Stimulated activated CD4-positive, alpha-beta T cell treated with anti-CD3 and anti-CD28 coated beads, Interleukin-12 subunit alpha, Interleukin-12 subunit beta, amount 100 ng/mL, for 4 hours (primary cell): ENCODE measurements at places on chromosomes 16 and 17.

DNA sequence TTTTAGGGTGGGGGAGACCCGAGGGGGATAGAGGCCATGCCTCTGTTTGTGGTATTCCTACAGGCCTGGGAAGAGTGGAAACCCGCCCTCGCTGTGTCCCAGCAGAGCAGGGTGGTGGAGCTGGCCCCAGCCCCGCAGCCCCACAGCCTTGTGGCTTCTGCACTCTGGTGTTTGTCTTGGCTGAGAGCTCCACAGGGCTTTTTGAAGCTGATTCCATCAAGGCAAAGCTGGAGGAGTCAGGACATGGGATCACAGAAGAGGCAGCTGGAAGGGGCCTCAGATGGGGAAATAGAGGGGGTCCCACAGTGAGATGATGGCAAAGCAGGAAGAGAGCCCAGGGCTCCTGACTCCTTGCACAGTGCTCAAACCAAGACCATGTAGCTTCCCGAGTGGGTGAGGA lies 5.0 kb upstream of the WFIKKN2 start:
- DNase-seq = no peak

- DNase-seq = no peak
Observed at GRCh38 chr17:28141313-28141712, 98.8 kb downstream of the NLK start.

DNA sequence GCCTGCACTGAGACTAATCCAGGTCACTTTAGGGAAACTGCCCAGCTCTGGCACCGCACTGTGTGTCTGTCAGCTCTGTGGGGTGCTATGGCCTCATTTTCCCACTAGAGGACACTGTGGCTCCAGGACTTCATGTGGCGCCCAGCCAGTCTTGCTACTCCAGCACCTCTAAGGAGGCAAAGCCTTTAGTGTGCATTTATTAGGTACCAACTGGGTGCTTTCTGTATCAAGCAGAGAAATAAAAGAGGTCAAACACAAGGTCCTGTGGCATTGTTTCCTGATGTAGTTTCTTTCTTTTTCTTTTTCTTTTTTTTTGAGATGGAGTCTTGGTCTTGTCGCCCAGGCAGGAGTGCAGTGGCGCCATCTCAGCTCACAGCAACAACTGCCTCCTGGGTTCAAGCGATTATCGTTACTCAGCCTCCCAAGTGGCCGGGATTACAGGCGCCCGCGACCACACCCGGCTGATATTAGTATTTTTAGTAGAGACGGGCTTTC lies 12.5 kb upstream of the RHBDL3 start:
- peak; percentile 61 for DNase-seq

GRCh38 chr16:56734429-56734828 lies 4.5 kb downstream of the NUP93 start:
- DNase-seq = no peak

GRCh38 chr17:63446753-63447470 lies 806 bp upstream of the CYB561 start:
- DNase-seq = peak; percentile 50

- no peak for DNase-seq
Observed at GRCh38 chr17:78302478-78302877, 57.4 kb downstream of the SOCS3 start.

- DNase-seq = no peak
Observed at GRCh38 chr17:78034429-78035091, 76.1 kb downstream of the TNRC6C start.

- DNase-seq = no peak
Observed at GRCh38 chr17:82121660-82122629, 23.9 kb upstream of the FASN start.

DNA sequence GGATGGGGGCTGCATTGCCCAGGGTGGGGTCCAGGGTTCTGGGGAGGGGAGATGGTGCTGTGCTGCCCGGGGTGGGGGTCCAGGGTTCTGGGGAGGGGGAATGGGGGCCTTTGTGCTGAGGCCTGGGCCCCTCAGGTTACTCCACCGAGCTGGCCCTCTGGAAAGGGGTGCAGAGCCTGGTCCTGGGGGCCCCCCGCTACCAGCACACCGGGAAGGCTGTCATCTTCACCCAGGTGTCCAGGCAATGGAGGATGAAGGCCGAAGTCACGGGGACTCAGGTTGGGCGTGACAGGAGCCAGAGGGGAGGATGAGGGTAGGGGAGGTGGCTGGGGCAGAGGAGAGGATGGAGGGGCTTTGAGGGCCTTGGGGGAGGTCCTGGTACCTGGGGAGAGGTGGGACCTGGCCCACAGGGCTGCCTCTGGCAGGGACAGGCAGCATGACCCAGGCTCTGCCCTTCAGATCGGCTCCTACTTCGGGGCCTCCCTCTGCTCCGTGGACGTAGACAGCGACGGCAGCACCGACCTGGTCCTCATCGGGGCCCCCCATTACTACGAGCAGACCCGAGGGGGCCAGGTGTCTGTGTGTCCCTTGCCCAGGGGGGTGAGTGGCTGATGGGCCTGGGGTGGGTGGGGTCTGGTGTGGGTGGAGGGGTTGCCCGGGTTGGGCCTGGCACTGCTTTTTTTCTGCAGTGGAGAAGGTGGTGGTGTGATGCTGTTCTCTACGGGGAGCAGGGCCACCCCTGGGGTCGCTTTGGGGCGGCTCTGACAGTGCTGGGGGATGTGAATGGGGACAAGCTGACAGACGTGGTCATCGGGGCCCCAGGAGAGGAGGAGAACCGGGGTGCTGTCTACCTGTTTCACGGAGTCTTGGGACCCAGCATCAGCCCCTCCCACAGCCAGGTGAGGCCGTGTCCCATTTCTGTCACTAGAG lies 7.8 kb downstream of the ITGAX start:
- no peak for DNase-seq

GRCh38 chr16:24062270-24062817 lies 193.8 kb upstream of the CACNG3 start:
- no peak for DNase-seq

GRCh38 chr16:77585379-77586251 lies 136.7 kb upstream of the NUDT7 start:
- no peak for DNase-seq

- no peak for DNase-seq
Observed at GRCh38 chr17:18020971-18021370, 18.0 kb downstream of the ATPAF2 start.

- no peak for DNase-seq
Observed at GRCh38 chr17:43702637-43703036, 40.9 kb upstream of the MEOX1 start.

GRCh38 chr16:89200850-89201411 lies 594 bp upstream of the SLC22A31 start:
- DNase-seq = no peak

DNA sequence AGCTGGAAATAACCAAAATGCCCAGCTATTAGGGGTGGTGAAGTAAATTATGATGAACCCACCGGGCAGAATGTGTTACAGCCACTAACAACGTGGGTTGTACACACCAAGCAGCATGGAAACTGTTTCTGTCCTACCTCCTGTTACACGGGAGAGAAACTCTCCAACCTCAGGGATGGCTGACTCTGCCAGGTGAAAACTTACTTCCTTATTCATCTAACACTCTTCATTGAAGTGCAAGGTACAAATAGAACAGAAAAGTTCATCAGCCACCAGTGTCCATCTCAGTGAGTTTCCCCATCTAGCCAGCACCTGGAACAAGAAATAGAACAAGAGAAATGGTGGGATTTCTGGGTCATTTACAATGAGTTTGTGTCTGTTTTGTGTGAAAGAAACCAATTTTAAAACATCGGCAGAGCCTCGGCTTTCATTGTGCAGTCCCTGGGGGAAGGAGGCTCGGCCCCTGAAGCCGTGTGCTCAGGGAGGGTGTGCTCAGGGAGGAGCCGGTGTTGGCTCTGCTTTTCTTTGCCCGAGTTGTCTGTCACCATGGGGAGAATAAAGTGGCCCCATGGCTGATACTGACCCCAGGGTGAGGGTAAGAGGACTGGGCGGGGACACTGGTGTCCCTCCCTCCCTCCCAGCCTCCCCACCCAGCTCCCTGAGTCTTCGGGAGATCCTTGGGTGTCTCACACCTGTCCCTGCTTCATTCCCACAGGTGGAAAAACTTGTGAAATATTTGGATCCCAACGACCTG lies 39.8 kb downstream of the RAB11FIP4 start:
- DNase-seq = no peak

DNA sequence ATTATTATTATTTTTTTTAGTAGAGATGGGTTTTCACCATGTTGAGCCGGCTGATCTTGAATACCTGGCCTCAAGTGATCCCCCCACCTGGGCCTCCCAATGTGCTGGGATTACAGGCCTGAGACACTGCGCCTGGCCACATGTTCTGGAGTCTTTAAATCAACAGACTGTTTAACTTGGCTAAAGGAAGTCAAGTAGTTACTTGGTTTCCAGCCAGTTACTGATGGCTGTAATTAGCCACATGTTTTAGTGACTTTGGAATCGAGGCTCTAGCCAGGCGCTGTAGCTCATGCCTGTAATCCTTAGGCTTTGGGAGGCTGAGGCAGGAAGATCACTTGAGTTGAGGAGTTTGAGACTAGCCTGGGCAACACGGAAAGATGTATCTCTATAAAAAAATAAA lies 699.2 kb upstream of the RBFOX1 start:
- DNase-seq = no peak

DNA sequence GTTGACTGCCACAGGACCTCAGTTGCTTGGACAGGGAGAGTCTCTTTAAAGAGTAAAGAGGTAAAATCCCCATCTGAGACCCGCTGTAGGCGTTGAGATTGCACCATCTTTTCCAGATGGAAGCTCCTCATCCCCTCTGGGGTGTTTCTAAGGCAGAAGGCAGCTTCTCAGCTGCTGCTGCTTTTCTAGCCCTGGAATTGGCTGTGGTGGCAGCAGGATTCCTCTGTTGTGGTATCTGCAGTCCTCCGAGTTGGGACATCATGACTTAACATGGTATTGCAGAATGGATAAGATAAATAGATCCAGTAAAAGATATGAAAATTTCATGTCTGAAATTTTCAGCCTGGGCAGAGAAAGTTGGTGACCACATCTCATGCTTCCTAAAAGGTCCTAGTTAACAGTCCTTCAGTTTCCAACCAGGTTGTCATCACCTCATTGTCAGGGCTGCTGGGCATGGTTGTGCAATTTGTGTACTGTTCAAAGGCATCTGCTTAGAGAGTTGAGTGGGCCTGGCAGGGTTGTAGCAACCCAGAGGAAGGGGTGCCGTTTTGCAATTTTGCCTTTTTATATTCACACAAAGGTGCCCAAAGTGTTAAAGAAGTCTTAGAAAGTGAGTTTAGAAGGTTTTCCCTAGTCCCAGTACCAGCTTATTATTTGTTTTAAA lies 150.4 kb downstream of the SPECC1 start:
- no peak for DNase-seq

DNA sequence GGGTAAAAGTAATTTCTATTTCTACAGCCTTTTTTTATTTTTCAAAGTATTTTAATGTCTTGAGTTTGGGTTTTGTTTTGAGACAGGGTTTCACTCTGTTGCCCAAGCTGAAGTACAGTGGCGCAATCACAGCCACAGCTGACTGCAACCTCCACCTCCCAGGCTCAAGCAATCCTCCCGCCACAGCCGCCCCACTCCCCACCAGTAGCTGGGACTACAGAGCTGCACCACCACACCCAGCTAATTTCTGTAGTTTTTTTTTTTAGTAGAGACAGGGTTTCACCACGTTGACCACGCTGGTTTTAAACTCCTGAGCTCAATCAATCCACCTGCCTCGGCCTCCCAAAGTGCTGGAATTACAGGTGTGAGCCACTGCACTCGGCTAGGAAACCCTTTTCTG lies 44.0 kb downstream of the TUBD1 start:
- DNase-seq = no peak

GRCh38 chr16:5982979-5983378 lies 885.4 kb upstream of the EEF2KMT start:
- no peak for DNase-seq

- no peak for DNase-seq
Observed at GRCh38 chr16:66262253-66263167, 104.0 kb upstream of the CDH5 start.

- DNase-seq = no peak
Observed at GRCh38 chr16:27690608-27691007, 140.7 kb downstream of the KATNIP start.

- no peak for DNase-seq
Observed at GRCh38 chr17:36198831-36199465, 2.4 kb upstream of the CCL3L1 start.

DNA sequence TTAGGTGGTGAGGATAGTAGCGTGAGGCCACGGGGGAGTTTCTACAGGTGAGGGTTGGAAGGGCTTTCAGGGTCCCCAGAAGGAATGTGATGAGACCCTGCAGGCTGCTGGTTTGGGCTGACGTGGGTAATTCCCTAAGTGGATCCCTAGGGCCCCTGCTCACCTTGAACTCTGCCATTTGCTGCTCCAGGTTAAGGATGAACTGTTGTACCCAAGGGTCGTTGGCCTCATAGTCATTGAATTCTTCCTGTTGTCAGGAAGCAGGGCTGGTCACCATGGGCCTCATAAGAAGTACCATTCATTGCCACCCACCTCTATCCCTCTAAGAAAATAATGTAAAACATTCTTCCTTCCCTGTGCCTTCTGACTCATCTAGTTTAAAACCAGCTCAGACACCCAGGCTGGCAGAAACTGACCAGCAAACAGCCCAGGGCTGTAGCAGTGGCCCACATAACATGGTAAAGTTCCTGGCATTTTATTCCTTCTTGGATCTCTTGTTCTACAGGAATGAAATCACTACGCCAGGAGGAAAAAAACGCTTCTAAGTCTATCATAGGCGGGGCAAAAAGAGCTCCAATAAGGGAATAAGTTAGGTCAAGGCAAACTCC lies 27.6 kb downstream of the FCSK start:
- DNase-seq = no peak

DNA sequence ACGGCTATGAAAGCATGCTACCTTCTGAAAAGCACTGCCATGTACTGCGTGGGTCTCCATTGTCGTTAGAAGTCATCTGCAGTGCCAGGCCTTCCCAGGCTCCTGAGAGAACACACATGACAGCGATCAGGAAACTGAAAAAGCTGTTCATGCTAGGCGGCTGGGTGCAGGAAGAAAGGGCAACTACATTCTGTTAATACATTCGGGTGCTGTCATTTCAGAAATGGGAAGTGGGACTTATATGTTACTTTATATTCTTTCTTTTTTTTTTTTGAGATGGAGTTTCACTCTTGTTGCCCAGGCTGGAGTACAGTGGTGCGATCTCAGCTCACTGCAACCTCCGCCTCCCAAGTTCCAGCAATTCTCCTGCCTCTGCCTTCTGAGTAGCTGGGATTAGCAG lies 19.9 kb downstream of the CFAP20 start:
- DNase-seq = no peak
